ENCODE measurements at places on chromosomes 3 and 15. TPM values are rescaled to one million over a fixed set of nuclear protein-coding genes. Genes with fewer than 3 reads are reported as not detected.

GRCh38 chr3:25663869-25664811 is 567 bp downstream of the TOP2B start:
- H3K4me3 ChIP-seq = peak overlapping the region; percentile 94
- peaks cover 13% of the 10 kb centered on the region for H3K4me1 ChIP-seq
- no peaks in the 10 kb centered on the region for H3K27me3 ChIP-seq
- DNase-seq = peak; percentile 42

- DNase-seq = no peak
- H3K4me1 ChIP-seq = no peaks in the 10 kb centered on the region
- no peaks in the 10 kb centered on the region for H3K36me3 ChIP-seq
- no peaks in the 10 kb centered on the region for H3K27me3 ChIP-seq
- no peak overlapping the region for H3K27ac ChIP-seq
Observed at GRCh38 chr3:148457886-148458285, 239.8 kb upstream of the AGTR1 start.

- H3K27me3 ChIP-seq = no peaks in the 10 kb centered on the region
- no peaks in the 10 kb centered on the region for H3K4me1 ChIP-seq
- DNase-seq = no peak
- no peak overlapping the region for H3K4me3 ChIP-seq
Observed at GRCh38 chr3:98359993-98360675, 6.5 kb downstream of the OR5K4 start.

DNA sequence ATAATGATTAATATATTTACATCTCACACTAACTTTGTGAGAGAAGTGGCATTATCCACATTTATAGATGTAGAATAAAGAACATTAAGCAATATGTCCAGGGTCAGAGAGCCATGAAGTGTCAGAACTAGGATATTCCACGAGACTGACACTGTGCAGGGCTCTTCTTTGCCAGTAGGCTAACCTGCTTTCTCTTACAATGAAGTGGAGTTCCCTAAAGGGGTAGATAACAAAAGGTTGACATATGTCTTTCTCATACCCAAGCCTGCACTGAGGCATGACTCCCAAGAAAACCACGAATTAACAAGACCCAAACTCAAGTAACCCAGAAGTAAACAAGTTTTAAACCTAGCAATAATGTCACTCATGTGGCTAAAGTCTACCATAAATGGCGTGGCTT is 191.5 kb upstream of the SLC2A2 start:
- H3K4me1 ChIP-seq = no peaks in the 10 kb centered on the region
- H3K4me3 ChIP-seq = no peak overlapping the region
- DNase-seq = no peak
- no peak overlapping the region for H3K27ac ChIP-seq
- no peaks in the 10 kb centered on the region for H3K27me3 ChIP-seq
- H3K36me3 ChIP-seq = no peaks in the 10 kb centered on the region

GRCh38 chr15:39595338-39596221 is 14.7 kb downstream of the THBS1 start:
- H3K27ac ChIP-seq = no peak overlapping the region
- no peaks in the 10 kb centered on the region for H3K4me1 ChIP-seq
- DNase-seq = no peak
- no peak overlapping the region for H3K4me3 ChIP-seq

- no peak for DNase-seq
- H3K4me1 ChIP-seq = peaks cover 4% of the 10 kb centered on the region
- H3K27ac ChIP-seq = no peak overlapping the region
- peaks cover 3% of the 10 kb centered on the region for H3K27me3 ChIP-seq
- H3K36me3 ChIP-seq = no peaks in the 10 kb centered on the region
- no peak overlapping the region for H3K4me3 ChIP-seq
Observed at GRCh38 chr3:42830437-42831320, 21.4 kb downstream of the ACKR2 start.

GRCh38 chr3:182789371-182789770 is 3.9 kb upstream of the ATP11B start:
- no peak for DNase-seq
- H3K27ac ChIP-seq = no peak overlapping the region
- H3K27me3 ChIP-seq = peaks cover 7% of the 10 kb centered on the region
- no peak overlapping the region for H3K4me3 ChIP-seq

DNA sequence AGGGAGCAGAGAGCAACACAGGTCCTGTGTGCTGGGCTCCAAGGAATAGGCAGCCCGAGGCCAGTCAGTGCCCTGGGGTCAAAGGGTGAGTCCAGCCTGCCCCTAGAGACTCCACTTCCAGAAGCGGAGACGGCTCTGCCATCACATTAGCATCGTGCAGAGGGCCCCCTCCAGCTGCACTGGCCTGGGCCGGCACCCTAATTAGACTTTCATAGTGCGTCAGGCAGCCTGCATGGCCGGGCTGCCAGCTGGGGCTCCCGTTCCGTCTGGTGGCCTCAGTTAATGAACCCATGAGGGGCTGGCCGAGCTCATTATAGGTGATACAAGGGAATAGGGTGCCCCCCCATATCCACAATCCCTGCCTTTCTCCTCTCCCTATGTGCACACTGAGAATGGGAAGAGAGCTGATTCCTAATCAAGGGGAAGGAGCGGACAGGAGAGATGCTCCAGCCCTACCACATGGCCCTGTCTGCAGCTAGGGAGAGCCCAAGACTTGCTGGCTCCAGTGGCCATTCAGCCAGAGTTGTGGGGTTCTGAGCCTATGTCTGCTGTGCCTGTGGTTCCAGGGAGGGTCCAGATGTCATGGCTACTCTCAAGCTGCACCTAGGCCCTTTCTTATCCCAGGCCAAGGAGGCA is 128.0 kb downstream of the SRGAP3 start:
- H3K27ac ChIP-seq = no peak overlapping the region
- no peaks in the 10 kb centered on the region for H3K4me1 ChIP-seq
- no peaks in the 10 kb centered on the region for H3K27me3 ChIP-seq

GRCh38 chr3:107068980-107069379 is 308.3 kb upstream of the CCDC54 start:
- no peaks in the 10 kb centered on the region for H3K27me3 ChIP-seq
- H3K36me3 ChIP-seq = no peaks in the 10 kb centered on the region
- peaks cover 5% of the 10 kb centered on the region for H3K4me1 ChIP-seq
- H3K4me3 ChIP-seq = no peak overlapping the region

DNA sequence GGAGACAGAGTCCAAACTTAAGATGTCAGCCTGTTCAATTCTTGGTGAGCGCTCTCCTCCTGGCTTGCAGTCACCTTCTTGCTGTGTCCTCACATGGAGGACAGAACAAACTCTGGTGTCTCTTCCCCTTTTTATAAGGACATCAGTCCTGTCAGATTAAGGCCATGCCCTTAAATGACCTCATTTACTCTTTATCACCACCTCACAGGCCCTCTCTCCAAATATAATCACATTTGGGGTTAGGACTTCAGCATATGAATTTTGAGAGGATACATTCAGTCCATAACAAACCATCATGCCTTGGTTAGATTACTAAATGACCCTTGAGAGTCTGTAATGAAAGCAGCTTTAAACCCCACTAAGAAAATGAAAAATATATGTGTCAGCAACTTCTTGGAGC is 175.2 kb downstream of the TAFA4 start:
- H3K27ac ChIP-seq = no peak overlapping the region
- no peaks in the 10 kb centered on the region for H3K4me1 ChIP-seq
- no peaks in the 10 kb centered on the region for H3K36me3 ChIP-seq
- H3K4me3 ChIP-seq = no peak overlapping the region
- no peak for DNase-seq

DNA sequence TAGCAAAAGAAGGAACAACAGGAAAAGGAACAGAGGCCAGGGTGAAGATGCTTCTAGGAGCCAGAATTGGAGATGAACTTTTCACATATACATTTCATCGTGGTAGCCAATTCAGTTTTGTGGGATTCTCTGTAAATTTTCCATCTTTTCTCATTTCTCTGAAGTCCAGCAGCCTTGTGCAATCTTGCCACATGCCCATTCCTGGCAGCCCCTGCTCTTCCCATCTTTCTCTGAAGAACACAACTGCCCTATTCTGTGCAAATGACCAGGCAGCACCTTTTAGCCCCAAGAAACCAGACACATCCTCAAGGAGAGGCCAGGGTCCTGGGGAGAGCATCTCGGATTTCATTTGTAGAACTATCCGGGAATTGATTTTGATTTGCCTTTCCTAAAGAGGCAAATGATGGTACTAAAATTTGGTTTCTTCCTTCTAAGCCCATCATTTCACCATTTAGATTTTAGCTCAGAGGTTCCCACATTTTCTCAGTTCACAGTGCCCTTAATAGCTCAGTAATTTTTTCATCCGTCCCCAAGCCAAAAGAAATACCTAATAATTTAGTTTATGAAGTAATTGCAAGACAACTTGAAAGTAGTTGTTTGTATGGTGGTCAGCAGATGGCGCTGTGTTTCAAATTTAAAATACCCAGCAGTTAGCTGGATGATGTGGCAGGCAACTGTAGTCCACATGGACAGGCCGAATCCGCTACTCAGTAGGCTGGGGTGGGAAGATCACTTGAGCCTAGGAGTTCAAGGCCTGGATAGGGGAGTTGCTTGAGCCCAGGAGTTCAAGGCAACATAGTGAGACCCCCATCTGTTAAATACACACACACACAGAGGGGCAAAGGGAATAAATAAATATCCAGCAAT is 61.3 kb upstream of the ACKR4 start:
- no peaks in the 10 kb centered on the region for H3K4me1 ChIP-seq
- H3K27ac ChIP-seq = no peak overlapping the region
- no peak overlapping the region for H3K4me3 ChIP-seq
- peaks cover 70% of the 10 kb centered on the region for H3K36me3 ChIP-seq

GRCh38 chr3:50227390-50228183 is 8.4 kb upstream of the GNAI2 start:
- peak; percentile 93 for DNase-seq
- H3K36me3 ChIP-seq = no peaks in the 10 kb centered on the region
- H3K27ac ChIP-seq = peak overlapping the region; percentile 70

GRCh38 chr3:171348121-171348520 is 112.1 kb downstream of the TNIK start:
- no peak overlapping the region for H3K27ac ChIP-seq
- DNase-seq = no peak
- H3K4me3 ChIP-seq = no peak overlapping the region
- H3K27me3 ChIP-seq = no peaks in the 10 kb centered on the region
- peaks cover 16% of the 10 kb centered on the region for H3K36me3 ChIP-seq

- DNase-seq = no peak
- no peaks in the 10 kb centered on the region for H3K36me3 ChIP-seq
- H3K4me1 ChIP-seq = no peaks in the 10 kb centered on the region
- peaks cover 4% of the 10 kb centered on the region for H3K27me3 ChIP-seq
- H3K27ac ChIP-seq = no peak overlapping the region
Observed at GRCh38 chr3:149489060-149489690, 14.7 kb downstream of the TM4SF4 start.

- no peak overlapping the region for H3K4me3 ChIP-seq
- no peaks in the 10 kb centered on the region for H3K36me3 ChIP-seq
- H3K27me3 ChIP-seq = no peaks in the 10 kb centered on the region
- H3K4me1 ChIP-seq = no peaks in the 10 kb centered on the region
- no peak for DNase-seq
Observed at GRCh38 chr15:92693691-92694331, 38.2 kb upstream of the FAM174B start.

DNA sequence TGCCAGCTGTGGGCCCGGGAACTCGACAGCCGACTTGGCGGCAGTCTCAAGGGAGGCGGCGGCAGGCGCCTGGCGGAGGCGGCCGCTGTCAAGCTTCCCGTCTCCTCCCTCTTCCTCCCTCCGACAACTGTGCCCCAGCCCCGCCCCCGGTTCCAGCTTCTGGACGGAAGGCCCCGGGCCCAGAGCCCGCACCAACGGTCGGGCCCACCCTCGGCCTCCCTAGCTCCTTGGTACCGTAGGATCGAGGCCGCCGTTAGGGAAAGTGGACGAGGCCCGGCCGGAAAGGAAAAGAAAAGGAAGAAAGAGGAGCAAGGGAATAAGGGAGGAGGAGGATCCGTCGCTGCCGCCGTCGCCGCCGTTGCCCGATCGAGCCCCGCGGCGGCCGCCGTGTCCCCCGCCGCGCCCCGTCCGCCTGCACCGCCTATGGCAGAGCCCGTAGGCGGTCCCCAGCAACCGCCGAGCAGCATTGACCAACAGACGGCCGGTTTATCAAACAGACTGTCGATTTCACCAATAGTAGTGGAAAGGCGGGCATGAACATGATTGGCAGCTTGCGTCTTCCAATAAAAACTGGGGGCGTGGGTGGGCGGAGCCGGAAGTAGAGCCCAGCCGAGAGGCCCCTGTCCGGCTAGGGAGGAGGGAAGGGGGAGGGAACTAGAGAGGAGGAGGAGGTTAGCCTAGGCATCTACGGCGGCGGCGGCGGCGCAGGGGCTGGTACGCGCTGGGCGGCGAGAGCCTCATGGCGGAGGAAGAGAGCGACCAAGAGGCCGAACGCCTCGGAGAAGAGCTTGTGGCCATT is at the start of the genes CGGBP1 and ZNF654:
TSS of gene CGGBP1 (minus strand) at position 425 of the 799 bp plus-strand sequence. CDS start 3,029 bp downstream, outside the sequence.
TSS of gene ZNF654 (plus strand) at position 675 of the 799 bp plus-strand sequence. CDS start at position 740, 65 bp downstream.
- H3K27me3 ChIP-seq = no peaks in the 10 kb centered on the region
- H3K36me3 ChIP-seq = peaks cover 32% of the 10 kb centered on the region
- H3K27ac ChIP-seq = peak within 1 kb of the TSS; percentile 92
- peaks cover 5% of the 10 kb centered on the region for H3K4me1 ChIP-seq
- peak within 1 kb of the TSS; percentile 98 for H3K4me3 ChIP-seq

GRCh38 chr3:9762871-9763270 is 6.9 kb downstream of the CAMK1 start:
- no peak for DNase-seq
- peaks cover 31% of the 10 kb centered on the region for H3K36me3 ChIP-seq
- H3K4me1 ChIP-seq = peaks cover 5% of the 10 kb centered on the region
- H3K27ac ChIP-seq = no peak overlapping the region

- H3K36me3 ChIP-seq = peaks cover 44% of the 10 kb centered on the region
- no peak overlapping the region for H3K27ac ChIP-seq
- DNase-seq = peak; percentile 40
- no peaks in the 10 kb centered on the region for H3K27me3 ChIP-seq
Observed at GRCh38 chr15:74835312-74835823, 7.6 kb downstream of the ULK3 start.

DNA sequence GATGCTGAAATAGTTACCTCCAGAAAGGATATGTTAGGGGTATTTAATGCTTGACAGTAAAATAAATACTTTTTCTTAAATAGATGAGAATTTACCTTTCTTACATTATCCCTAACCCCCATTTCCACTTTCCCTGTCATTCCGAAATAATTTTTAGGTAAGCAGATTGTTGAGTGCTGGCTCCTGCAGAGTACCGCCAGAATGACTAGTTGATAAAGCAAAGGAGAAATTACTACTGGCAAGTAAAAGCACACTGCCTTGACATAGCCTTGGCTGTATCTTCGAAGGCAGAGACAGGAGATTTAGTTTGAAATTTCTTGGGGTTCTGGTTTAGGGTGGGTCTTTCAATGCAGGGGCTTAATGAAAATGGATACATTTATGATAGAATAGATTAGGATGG is 40.8 kb downstream of the LRRC49 start:
- no peaks in the 10 kb centered on the region for H3K4me1 ChIP-seq
- H3K27ac ChIP-seq = no peak overlapping the region
- DNase-seq = no peak
- no peak overlapping the region for H3K4me3 ChIP-seq
- no peaks in the 10 kb centered on the region for H3K27me3 ChIP-seq
- H3K36me3 ChIP-seq = no peaks in the 10 kb centered on the region

GRCh38 chr15:51879555-51879954 is 50.1 kb downstream of the TMOD3 start:
- H3K4me3 ChIP-seq = no peak overlapping the region
- H3K27ac ChIP-seq = no peak overlapping the region
- no peaks in the 10 kb centered on the region for H3K27me3 ChIP-seq
- H3K36me3 ChIP-seq = peaks cover 29% of the 10 kb centered on the region
- no peaks in the 10 kb centered on the region for H3K4me1 ChIP-seq

SPSB4 gene
- total RNA-seq = not detected

TMEM45A gene
- 0.08 TPM for total RNA-seq

CPN2 gene
- not detected for total RNA-seq

SLITRK3 gene
- not detected for total RNA-seq

IL12A gene
- 1.0 TPM for total RNA-seq

Measured in CD4-positive, alpha-beta T cell (primary cell).